ENCODE measurements at places on chromosomes 1 and 21.

GRCh38 chr21:38524168-38525153 lies 26.2 kb upstream of the ERG start:
- no peak for DNase-seq

DNA sequence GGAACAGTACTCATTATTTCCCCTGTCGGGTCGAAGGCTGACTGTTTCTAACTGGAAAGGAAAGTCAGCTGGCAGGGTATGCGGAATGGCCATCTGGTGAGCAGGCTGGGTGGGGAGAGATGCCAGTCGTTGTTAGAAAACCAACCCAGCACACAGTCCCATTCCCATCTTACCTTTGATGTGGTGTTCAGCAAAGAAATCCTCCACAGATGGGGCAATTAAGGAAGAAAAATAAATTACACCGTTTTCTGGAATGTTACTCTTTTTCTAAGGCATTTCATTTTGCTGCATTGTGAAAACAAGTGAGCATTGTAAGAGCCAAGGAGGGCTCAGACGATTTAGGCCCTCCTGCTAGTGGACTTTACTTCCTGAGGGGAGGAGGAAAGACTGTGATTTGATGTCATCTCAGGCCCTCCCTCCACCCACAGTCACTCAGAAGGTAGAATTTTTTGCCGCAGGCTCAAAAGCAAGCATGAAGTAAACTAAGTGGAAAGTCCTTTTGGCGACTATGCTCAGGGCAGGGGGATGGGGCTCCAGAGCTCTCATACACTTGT lies at the start of gene SLC16A4:
TSS of gene SLC16A4 (minus strand) at position 335 of the 554 bp plus-strand sequence. CDS start 1,703 bp downstream, outside the sequence.
- DNase-seq, result no peak

DNA sequence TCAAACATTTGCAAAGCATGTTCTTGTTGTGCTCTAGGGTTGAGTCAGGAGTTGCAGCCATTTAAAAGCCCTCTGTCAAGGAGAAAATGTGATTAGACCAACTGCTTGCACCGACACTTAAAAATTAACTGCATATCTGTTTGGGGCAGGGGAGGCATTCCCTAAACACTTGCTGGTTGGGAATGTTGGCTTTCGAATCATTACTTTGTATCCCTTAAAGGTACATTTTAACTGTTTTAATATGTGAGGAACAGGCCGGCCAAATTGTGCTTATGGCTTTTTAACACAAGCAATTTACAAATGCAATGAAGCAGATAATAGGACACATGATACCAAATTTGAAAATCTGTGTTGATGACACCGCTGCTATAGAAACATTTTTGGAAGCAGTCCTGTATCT lies 159.1 kb downstream of the LHX8 start:
- DNase-seq, result no peak

- no peak for DNase-seq
Measured at GRCh38 chr1:116321766-116322175, 51.3 kb upstream of the ATP1A1 start.

DNA sequence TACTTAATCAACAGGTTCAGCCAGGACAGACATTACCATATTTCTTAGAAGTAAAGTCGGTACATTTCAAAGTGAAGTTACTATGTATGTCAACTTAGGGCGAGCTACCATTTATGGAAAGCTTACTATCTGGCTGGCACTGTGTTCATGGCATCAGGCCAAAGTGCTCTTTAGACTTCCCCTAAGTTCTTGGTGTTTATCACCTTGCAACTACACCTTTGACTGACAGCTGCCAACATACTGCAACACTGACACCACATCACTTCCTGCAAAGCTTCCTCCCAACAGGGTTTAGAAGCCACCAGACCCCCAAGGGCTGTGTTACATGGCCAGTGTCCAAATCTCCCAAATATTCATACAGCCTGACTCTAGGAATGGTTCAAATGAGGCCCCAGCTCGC lies 61.0 kb downstream of the TIAM1 start:
- DNase-seq, result no peak

- DNase-seq, result no peak
Measured at GRCh38 chr1:57881639-57882038, 457.8 kb upstream of the DAB1 start.

DNA sequence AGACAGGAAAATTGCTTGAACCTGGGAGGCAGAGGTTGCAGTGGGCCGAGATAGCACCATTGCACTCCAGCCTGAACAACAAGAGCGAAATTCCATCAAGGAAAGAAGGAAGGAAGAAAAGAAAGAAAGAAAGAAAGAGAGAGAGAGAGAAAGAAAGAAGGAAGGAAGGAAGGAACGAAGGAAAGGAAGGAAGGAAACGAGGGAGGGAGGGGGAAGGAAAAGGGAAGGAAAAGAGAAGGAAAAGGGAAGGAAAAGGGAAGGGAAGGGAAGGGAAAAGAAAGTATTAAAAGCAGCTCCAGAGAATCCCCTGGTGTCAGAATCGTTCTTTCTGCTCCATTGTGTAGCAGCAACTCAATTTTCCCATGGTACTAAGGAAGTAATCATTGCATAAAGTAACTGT lies 19.2 kb upstream of the ZSWIM5 start:
- DNase-seq, result no peak

DNA sequence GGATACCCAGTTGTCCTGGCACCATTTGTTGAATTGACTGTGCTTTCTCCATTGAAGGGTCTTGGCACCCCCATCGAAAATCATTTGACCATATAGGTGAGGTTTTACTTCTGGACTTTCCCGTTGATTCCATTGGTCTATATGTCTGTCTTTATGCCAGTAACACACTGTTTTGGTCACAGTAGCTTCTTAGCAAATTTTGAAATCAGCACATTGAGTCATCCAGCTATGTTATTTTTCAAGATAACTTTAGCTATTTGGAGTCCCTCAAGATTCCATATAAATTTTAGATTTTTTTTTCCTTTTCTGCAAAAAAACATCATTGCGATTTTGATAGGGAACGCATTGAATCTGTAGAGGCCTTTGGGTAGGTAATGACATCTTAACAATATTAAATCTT lies 235.6 kb downstream of the SMYD3 start:
- no peak for DNase-seq

GRCh38 chr1:174689524-174689923 lies 241.8 kb downstream of the GPR52 start:
- DNase-seq, result no peak

DNA sequence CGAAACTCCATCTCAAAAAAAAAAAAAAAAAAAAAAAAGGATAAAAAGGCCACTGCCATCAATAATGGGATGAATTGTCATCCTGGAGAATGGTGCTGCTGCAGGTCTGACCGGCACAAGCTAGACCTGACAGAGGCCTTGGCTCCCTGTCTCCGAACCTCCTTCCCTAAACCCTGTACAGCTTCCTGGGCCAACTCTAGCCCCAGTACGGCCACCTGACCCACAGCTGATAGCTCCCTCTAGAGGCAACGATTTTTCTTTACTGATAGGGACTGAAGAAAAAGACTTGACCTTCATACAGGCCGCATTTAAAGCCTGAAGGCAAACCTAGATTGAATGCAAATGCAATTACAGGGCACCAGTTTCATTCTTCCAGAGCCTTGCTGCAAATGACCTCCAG lies 30.7 kb downstream of the NOL9 start:
- DNase-seq, result peak; percentile 51

- no peak for DNase-seq
Measured at GRCh38 chr1:229128066-229128608, 142.8 kb upstream of the RAB4A start.

GRCh38 chr1:230277201-230278025 lies 148.7 kb downstream of the PGBD5 start:
- no peak for DNase-seq

DNA sequence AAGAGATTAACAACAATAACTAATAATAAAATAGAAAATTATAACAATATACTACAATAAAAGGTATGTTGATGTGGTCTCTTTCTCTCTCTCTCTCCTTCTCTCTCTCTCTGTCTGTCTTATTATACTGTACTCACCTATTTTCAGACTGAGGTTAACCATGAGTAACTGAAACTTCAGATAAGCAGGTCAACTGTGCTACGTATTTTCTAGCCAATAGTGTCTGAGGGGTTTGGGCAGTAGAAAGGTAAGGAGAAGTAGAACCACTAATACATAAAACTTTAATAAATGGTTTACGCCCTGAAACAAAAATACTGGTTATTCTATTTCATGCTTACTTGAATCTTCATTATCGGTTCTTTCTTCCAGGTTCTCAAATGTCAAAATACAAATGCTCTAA lies 71.0 kb upstream of the LRRC53 start:
- DNase-seq, result no peak

- no peak for DNase-seq
Measured at GRCh38 chr21:41779659-41780058, 12.8 kb upstream of the RIPK4 start.

DNA sequence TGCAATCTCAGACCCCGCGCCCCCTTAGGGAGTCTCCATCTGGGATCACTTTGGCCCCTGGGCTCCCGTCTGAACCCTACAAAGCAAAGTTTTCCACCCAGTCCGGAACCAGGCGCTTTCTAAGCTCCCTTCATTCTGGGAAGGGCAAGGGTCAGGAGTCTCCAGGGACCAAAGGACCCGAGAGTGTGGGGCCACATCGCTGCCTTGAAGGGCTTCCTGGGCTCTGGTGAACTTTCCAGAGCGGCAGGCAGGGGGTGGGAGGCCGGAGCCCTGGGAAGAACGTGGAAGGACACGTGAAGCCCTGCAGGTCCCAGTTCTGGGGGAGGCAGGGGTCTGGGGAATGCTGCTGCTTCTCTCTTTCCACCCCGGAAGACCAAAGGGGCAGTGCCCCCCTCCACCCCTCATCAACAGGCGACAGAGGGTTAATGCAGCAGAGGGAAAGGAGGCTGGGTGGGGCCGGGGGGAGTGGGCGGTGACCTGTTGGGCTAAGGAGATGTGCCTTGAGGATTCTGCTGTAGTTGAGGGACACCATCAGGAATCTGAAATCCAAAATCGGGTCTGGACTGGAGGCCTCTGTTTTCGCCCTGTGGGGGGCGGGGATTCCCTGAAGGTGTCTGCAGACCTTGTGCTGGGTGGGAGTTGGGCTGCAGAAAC lies 734 bp downstream of the CDK18 start:
- no peak for DNase-seq

DNA sequence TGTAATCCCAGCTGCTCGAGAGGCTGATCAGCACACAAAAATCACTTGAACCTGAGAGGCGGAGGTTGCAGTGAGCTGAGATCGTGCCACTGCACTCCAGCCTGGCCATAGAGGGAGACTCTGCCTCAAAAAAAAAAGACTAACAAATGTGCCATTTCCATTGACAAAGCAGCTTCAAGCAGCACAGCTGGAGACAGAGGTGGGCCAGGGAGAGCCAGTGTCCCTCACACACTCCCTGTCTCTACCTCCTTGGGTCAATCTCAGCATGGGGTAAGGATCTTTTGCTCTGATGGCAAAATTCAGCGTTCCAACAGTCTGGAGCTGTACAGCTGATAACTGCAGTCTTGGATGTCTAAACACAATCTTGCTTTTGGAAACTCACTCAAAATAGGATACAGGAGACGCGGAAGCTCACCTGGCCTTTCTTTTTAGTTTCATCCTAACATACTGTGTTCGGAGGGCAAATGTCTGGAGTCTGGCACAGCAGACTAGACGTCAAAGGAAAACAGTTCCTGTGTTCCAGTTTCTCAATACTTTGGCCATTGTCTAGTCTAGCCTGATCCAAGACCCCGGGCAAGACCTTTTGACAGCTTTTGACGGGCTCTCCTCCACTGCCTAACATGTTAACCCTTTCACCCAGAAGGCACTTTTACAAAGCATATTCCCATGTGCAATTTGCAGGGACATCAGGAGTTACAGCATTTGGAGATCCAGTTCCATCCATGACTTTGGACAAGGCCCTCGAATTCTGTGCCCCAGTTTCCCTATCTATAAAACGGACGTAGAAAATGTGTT lies 2.9 kb downstream of the RCC2 start:
- DNase-seq, result no peak

DNA sequence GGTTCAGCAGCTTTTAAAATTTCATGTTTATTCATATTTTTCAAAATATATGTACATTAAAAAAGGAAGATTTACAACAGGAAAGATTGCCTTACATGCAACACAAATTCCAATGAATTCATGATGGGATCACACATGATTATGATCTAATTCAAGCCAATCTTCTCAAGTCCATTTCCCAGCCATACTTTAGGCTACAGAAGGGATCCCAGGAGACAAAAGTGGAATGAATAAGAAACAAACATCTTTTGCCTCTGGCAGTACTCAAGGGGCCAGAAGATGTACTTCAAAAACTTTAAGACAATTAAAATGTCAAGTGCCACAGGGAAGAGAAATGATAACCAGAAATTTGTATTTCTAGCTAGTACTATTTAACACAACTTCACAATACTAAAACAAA lies 10.2 kb upstream of the SH2D5 start:
- no peak for DNase-seq

GRCh38 chr1:6898974-6899539 lies 113.8 kb downstream of the CAMTA1 start:
- DNase-seq, result no peak

DNA sequence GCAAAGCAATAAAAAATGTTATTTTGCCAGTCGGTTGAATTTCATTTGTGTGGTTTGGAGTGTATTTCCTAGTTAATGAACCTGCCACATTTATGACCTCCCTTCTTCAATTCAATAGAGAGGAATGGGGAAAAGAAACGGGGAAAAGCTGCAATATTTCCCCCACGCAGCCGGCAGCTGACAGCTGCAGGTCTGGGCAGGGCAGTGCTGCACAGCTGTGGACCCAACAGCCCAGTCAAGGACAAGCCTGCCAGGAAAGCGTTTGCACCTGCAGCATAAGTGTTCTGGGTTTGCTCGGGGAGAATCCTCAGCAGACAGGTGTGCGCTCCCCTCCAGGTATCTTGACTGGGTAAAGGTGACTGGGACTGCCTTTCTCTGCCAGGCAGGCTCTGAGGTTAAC lies 53.4 kb downstream of the FBXO2 start:
- DNase-seq, result no peak

DNA sequence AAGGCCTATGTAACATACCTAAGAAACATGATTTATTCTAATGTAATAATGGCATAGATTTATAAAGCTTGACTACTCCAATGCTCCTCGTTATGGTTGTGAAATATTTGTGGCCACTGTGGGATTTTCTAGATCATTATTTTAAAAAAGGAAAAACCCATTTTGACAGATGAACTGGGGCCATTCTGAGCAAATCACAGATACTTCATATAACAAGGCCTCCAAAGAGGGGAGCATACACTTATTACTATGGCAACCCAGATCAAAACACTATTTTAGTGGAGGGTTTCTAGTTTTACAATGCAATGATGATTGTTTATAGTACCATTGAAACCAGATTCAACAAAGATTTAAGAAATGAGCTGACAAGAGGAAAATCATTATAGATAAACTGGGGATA lies 346.6 kb downstream of the ZNF326 start:
- DNase-seq, result no peak

Measured in HT1080 (cell line).